ENCODE measurements at places on chromosomes 2 and 18.

DNA sequence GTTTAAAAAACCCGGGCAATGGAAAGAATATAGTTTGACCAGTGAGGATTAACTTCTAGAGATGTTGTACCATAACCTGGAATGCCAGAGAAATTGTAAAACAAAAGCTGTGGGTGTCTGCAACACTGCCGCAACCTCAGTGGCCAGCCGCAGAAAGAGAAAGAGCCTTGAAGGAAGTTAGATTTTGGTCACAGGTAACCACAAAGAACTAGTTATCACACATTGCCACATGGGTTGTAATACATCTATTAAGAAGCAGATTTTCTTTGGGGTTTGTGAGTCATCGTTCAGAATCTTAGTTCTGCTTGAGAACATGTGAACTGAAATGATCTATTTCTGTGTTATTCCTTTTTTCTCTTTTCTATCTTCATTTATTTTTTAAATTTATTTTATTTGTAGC lies 222.9 kb upstream of the AGAP1 start:
- peak; percentile 30 for DNase-seq

DNA sequence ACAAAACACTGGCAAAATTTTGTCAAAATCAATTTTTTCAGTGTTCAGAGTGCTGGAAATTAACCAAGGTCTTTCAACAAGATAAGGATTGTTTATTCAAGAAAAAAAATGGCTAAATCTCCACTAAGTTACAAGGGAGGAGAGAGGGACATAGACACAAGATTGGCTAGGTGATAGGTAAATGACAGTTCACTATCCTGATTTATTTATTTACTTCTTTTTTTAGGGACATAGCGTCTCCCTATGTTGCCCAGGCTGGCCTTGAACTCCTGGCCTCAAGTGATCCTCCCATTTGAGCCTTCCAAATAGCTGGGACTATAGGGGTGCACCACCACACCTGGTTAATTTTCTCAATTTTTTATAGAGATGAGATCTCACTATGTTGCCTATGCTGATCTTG lies 3.7 kb upstream of the WDR33 start:
- DNase-seq = no peak

- DNase-seq = no peak
These were observed 30.7 kb downstream of the IMPA2 start for GRCh38 chr18:12011957-12012549.

DNA sequence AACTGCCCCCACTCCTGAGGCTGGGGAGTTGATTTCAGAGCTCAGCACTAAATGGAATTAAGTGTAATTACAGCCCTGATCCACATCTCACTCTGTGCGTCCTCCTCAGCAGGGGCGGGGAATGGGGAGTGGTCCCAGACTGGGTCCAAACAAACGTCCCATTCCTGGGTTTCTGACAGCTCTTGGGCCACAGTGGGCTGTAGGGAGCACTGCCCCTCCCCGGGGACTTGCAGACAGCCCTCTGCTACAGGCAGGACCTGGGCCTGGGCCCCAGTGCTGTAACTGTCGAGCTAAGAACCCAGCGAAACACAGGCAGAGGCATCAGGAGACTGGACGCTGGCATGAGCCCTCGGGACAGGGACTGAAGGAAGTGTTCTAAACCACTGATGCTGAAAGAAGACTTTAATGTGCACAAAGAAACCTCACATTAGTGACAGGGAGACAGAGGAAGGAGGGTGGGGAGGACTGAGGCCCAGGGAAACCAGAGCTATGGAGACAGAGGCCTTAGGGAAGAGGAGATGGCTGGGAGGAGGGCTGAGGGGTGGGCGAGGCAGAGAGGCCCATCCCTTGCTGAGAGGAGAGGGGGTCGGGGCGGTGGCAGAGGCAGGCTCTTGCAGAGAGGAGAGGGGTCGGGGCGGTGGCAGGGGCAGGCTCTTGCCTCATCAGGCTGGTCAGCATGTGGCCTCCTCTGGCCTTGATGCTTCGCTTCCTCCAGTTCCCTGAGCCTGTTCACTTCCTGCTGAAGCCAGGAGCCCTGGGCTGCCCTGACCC lies 5.8 kb upstream of the SEMA4C start:
- no peak for DNase-seq

GRCh38 chr2:29787473-29788465 lies 133.6 kb downstream of the ALK start:
- DNase-seq = no peak

GRCh38 chr18:35729991-35730668 lies 148.6 kb downstream of the GALNT1 start:
- no peak for DNase-seq

DNA sequence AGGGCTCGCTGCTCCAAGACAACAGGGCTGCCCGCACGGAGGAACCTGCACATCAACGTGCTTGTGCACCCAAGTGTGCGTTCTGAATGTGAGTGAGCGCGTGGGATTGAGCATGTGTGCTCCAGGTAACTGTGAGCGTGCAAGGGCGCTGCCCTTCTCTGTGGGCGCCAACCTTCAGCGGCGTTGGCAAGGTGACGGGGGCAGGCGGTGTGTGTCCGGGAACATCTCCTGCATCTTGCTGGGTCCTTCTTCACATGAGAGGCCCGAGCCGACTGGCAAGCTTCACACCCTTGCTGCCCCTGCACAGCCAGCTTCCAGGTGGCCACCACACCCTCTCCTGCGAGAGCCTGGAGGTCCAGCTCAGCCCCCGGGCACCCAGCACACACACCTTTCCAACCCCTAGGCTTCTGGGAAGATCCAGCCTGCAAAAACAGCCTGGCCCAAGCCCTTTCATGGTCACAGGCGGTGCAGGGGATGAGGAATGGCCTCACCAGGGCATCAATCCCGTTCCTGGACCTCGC lies 220.9 kb downstream of the HDAC4 start:
- DNase-seq = no peak

DNA sequence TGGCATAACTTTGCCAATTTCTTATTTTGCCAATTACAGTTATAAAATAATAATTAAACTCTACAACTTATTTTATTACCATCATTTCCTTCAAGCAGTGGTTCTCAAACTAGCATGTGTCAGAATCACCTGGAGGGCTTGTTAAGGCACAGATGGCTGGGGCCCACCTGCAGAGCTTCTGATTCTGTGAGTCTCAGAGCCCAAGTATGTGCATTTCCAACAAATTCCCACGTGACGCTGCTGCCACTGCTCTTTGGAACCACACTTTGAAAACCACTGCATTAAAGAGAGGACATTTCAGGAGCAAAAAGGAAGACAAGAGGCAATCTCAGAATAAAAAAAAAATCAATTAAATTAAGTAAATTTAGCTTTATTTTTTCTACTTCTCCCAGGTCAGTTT lies 94.0 kb upstream of the HNRNPA3 start:
- no peak for DNase-seq

DNA sequence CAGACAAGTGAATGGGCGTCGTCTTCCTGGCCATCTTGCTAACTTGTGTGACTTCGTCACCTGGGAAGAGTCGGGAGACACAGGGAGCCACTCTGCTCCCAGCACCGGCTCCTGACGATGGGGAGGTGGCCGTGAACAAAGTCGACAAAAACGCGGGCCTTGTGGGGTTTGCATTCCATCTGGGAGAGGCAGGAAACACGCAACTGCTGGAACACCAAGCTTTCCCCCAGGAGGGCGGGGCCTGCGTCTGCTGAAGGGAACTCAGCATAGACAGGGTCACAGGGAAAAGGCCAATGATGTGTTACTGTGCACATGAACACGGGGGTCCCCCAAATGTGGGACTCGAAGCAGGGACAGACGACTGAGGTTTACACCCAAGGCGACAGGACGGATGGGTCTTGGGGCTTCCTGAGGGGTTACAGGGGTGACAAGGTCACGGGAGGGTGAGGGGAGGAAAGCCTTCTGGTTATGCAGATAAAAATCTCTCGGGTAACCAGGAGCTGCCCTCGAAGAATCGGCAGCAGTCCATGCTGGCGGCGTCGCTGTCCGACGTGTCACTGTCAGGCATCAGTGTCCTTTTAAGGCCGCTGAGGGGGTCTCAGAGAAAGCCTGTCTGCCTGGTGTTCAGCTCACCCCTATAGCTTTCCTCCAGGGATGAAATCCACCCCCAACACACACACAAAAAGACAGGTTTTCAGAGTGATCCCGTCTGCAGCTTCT lies 28.2 kb upstream of the PRLH start:
- no peak for DNase-seq

DNA sequence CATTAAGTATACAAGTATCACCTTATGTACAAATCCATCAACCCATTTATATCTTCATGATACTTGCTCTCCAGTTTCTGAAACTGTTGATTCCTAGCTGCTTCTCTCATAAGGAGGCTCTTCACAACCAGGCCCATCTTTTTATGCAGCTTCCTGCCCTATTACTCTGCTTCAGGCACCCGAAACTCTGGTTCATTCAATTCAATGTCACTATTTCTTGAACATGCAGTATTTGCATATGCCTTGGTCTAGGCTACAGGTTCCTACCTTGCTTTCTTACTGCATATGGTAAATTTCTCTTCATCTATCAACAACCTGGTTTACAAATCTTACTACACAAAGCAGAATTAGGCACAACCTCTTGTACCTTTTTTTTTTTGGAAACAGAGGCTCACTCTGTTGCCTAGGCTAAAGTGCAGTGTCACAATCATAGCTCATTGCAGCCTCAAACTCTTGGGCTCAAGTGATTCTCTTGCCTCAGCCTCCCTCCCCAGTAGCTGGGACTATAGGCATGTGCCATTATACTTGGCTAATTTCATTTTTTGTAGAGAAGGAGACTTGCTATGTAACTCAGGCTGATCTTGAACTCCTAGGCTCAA lies 2.7 kb upstream of the CDKL4 start:
- no peak for DNase-seq

DNA sequence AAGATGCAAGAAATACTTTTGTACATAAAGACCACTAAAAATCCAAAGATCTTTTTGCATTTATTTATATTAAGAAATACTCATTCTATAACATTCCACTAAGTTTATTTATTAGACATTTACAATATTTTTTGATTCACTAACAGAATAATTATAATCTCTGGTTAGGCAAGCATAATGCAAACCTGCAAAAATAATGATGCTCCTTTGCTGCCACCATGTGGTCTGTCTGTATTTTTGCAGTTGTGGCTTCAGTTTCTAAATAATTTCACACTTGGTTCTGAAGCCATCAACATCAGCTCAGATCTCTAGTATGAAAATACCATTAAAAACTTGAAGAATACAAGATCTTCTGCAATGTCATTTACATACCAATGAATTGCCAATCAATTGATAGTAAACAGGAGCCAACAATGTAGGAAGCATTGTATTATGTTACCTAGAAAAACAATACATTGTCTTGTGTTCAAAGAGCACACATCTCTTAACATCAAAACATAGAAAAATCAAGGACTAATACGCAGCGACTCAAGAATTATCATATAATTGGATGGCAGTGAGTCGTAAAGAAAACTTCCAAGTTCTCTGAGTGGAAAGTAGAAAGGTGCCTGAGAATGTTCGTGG lies 28.8 kb upstream of the WDR75 start:
- DNase-seq = peak; percentile 5

GRCh38 chr18:56988022-56988421 lies 158.9 kb upstream of the BOD1L2 start:
- no peak for DNase-seq

DNA sequence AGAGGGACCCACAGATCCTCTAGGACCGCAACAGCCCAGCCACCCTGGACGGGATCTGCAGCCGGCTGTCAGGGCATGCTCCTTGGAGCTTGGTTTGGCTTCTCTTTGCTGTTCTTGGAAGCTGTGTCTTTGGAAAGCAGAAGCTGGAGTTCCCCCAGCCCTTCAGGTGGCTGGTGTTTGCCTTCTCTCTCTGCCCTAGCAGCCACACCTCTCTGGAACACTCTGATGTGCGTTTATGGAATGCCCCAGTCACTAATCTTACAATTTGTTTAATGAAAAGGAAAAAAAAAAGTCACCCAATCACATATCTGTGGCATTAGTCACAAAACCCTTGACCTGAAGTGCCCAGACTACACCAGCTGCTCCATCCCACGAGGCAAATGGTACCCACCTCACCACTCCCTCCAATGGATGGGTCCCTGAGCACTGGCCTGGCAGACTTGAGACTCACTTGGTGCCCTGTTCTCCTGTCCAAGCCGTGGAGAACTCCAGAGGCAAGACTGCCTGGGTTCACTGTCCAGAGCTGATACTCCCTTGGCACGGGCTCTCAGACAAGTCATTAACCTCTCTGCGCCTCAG lies 70.2 kb upstream of the DAPL1 start:
- no peak for DNase-seq

DNA sequence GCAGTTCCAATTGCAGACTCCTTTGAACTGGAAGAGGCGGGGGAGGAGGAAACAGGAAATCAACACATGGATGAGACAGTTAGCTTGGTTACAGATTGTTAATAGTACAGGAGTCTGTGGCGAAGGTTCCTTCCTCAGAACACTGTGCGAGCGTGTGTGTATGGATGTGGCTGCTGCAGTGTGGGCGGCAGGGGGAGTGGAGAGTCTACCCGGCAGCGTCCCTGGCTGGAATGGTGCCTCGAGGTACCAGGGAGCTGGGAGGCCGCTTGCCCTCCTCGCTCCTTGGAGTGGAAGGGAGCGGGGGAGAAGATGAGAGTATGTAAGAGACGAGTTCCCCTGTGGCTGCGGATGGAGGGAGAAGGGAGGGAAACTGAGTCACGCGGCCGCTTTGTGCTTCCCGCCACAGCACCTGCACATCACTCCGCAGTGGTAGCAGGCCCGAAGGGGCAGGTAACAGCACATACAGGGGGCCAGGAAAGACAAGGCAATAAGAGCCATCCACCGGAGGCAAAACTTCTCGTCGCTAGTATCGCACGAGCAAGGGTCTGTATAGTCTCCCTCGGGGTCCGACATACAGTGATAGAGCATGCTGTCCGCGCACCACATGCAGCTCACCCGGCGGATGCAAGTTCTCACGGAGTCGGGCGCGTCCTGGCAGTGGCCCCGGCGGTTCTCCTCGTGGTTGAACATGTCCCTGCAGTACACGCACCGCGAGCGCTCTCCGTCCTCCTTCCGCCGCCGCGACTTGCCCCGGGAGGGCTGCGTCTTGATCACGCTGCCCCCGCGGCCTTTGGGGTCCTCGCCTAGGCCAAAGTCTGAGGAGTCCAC lies 85.7 kb downstream of the ACTR2 start:
- no peak for DNase-seq

- no peak for DNase-seq
These were observed 4.2 kb downstream of the TEX51 start for GRCh38 chr2:126902859-126903258.

GRCh38 chr2:151973901-151974199 lies 125.0 kb downstream of the CACNB4 start:
- no peak for DNase-seq

DNA sequence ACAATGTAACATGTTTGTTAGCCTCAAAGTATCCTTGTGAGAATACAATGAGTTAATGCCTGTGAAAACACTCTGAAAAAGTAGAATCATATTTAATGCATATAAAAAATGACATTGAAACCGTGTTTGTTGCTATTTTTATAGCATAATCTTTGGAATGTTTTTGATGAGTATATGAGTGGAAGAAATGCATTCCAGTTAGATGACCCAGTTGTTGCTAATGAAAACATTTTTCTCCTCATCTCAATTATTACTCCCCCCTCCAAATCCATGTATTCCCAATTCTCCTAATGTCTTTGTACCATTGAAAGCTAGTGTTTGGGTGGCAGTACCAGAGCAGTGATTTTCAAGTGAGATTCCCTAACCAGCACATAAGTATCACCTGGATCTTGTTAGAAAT lies 67.1 kb upstream of the DSEL start:
- DNase-seq = no peak

GRCh38 chr2:100928235-100928634 lies 73.9 kb upstream of the RPL31 start:
- no peak for DNase-seq

All from activated CD8-positive, alpha-beta memory T cell treated with anti-CD3 and anti-CD28 coated beads for 48 hours (primary cell).